Brain microvascular endothelial cell (primary cell): ENCODE measurements at places on chromosomes 6 and 20.
A peak's percentile ranks its signal among the peaks of the same experiment; 100 is the strongest.

- DNase-seq, result peak; percentile 20
Measured at GRCh38 chr6:39847221-39847620, 55.0 kb downstream of the DAAM2 start.

DNA sequence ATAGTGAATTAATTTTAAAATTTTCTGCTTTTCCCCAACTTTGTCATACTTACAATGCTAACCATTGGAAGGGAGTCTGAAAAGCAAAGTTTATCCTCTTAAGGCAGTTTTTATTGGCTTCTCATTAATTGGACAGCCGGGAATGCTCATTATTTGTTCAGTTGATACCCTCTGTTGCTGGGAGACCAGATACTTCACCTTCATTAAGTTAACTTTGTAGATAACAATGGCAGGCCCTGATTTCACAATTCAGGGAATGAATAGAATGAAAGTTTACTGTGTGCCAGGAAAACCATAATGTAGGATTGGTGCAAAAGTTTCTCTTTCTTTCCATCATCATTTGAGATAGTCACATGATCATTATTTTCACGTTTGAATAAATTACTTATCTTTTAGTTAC, 49.0 kb downstream of the COL19A1 start:
- no peak for DNase-seq

- DNase-seq, result no peak
Measured at GRCh38 chr6:321536-322258, 29.4 kb downstream of the DUSP22 start.

GRCh38 chr6:114216789-114217467, 125.9 kb downstream of the HS3ST5 start:
- no peak for DNase-seq

DNA sequence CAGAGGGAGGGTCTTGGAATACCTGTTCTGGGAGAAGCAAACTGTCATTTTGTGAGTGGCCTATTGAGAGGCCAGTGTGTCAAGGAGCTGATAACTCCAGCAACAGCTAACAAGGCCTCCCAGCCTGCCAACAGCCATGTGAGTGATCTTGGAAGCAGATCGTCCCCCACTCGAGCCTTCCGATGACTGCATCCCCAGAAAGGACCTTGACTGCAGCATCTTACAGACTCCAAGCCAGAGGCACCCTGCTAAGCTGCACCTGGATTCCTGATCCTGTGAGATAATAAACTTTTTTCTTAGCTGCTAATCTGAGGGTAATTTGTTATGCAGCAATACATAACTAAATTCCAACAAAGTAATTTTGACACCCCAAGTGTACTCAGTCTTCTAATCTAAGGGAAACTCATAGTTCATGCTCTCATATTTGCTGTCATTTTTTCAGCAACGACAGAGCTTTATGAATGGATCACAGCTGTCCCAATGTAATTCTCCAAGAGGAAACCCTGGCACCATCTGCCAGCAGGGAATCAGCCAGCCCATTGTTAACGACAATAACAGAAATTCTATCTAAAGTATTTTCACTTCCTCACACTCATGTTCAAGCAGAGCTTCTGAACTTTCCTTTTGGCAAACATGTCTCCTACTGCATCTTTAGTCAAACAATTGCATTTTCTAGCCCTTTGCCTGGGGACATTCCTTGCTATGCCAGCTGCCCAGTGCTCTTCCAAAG, 470.2 kb upstream of the BTBD3 start:
- DNase-seq, result no peak

- DNase-seq, result no peak
Measured at GRCh38 chr6:21802175-21802822, 208.7 kb downstream of the SOX4 start.

- DNase-seq, result no peak
Measured at GRCh38 chr20:40607927-40608326, 81.1 kb downstream of the MAFB start.

GRCh38 chr6:27505209-27506027, 32.5 kb upstream of the ZNF184 start:
- DNase-seq, result peak; percentile 89

- no peak for DNase-seq
Measured at GRCh38 chr6:128432394-128432793, 88.0 kb downstream of the PTPRK start.

DNA sequence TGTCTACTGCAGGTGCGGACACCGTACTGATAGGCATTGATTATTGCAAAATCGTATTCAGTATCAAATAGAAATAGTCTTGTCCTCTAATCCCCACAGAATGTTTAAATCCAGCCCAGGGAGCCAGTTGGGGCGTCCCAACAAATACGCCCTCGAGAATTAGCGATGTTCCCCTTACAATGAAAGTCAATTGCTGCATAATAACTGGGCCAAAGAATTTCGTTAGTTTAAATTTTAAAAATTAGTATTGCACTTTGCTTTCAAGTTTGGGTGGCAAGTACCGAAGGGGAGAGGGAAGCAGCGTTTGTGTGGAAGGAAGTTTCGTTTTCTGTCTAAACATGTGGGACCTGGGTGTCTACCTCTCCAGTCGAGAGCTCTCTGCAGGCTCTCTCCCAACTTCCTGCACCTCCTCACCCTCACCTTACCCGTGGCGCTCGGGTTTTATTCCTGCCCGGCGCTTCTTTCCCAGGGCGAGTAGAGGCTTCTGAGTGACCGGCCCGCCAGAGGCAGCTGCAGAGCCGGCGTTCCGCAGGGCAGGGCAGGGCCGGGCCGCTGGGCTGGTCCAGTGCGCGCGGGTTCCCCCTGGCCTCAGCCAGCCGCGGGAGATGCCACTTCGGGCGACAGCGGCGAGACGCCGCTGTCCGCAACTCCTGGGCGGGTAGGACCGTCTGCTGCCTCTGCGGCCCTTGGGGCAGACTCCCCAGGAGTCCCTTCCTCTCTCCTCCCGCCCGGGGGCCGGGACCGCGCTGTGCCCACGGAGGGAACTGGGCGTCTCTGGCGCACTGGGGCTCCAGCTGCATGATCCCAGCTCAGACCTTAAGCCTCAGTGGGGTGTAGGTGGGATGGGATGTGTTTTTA, 862 bp upstream of the TFAP2C start:
- DNase-seq, result no peak

GRCh38 chr20:53866794-53867740, 203.3 kb downstream of the BCAS1 start:
- no peak for DNase-seq

DNA sequence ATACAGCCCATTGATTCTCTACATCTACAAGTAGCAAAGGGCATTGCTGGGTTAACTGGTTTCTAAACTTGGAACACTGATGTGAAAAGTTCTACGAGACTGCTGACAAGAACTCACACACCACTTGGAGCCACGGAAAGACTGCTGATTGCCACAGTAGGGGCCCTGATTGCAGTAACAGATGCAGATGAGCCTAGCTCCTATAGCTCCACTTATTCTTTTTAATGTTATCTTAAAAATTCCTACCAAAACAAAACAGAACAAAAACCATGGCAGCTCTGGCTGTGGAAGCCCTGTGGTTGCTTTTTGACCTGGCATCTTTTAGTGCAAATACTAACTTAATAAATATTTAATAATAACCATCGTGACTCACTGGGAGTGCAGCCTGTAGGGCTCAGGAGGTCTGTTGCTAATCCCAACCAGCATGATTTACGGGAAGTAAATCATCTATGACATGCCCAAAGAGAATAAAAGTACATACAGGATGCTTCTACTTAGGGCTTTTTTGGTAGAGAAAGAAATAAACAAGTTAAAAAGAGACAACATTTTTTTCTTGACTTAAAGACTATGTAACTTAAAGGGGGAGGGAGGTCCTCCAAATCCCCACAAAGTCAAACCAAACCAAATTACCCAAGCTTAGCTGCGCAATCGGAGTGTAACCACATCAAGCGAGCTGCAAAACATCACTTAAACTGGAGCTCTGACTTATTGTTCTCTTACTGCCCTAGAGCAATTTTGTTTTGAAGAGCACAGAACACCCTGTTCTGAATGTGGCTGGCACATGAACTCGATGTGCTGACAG, 87.2 kb downstream of the FKBP5 start:
- DNase-seq, result peak; percentile 91

- no peak for DNase-seq
Measured at GRCh38 chr6:84350397-84350796, 123.0 kb upstream of the CEP162 start.

GRCh38 chr6:15623276-15624116, 39.3 kb downstream of the DTNBP1 start:
- no peak for DNase-seq

DNA sequence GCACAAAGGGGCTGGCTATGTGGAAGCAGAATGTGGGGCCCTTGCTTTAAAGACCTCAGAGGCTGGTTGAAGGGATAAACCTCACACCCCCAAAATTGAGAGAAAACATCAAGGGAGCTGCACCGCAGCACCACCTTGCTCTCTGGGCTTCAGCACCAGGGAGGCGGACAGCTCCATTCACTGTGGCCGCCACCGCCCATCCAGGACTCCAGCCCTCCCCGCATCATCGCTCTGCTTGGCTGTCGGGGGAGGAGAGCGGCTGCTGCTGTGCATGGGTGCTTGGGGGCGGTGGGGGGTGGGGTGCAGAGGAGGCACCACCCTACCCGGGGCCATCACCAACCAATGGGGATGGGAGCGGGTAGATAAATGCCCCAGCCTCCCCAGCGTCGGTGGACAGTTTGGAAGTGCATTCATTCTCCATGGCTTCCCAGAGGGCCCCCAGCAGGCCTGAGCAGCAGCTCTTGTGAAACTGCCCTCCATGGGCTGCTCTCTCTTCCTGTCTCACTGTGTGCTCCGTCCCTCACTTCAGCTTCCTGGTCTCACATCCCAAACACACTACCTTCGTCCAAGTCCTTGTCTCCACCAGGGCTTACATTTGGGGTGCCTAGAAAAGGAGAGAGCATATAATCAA, 75.7 kb upstream of the BHLHE23 start:
- peak; percentile 23 for DNase-seq

GRCh38 chr6:90403489-90404381, 107.1 kb upstream of the BACH2 start:
- peak; percentile 91 for DNase-seq

DNA sequence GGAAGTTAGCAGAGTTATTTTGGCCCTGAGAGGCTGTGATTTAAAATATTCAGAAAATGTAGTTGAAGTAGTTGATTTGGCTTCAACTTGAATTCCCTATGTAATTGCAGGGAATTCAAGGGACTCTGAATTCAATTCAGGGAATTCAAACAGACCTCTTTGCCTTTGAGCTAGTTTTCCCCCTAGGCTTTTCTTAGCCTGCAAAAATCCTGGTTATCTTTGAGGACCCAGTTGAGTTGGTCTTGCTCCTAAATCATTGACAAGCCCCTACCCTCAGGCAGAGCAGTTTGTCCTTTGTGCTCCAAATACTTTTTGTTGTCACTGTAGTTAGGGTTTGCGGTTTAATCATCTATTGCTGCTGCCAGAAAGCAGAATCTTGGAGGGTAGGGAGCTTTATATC, 20.4 kb downstream of the GCNT2 start:
- no peak for DNase-seq

GRCh38 chr6:90514496-90514895, 72.4 kb downstream of the MAP3K7 start:
- DNase-seq, result no peak

GRCh38 chr20:13784271-13784892, 337 bp downstream of the ESF1 start:
- no peak for DNase-seq

GRCh38 chr6:136927292-136927691, 5.2 kb downstream of the SLC35D3 start:
- peak; percentile 12 for DNase-seq

- DNase-seq, result no peak
Measured at GRCh38 chr6:57123111-57123510, 33.1 kb downstream of the ZNF451 start.

DNA sequence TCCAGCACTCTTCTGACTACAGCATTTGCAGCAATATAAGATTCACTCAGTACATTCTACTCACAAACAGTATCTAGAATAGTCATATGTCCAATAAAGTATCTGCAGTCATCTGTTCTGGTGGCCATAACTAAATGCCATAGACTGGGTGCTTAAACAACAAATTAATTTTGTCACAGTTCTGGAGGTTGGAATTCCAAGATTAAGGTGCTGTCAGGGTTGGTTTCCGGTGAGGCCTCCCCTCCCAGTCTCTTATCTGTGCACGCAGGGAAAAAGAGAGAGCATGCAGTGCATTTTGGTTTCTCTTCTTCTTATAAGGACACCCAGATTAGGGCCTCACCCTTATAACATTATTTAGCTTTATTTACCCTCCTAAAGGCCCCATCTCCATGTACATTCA, 21.3 kb upstream of the NUS1 start:
- DNase-seq, result no peak

GRCh38 chr6:144957236-144957937, 672.3 kb downstream of the UTRN start:
- DNase-seq, result peak; percentile 22

GRCh38 chr6:157721426-157721825, 101.6 kb upstream of the SNX9 start:
- no peak for DNase-seq

GRCh38 chr6:17962436-17963031, 24.9 kb downstream of the KIF13A start:
- peak; percentile 96 for DNase-seq

- peak; percentile 87 for DNase-seq
Measured at GRCh38 chr6:135722679-135723078, 128.8 kb upstream of the PDE7B start.

GRCh38 chr6:53961679-53962370, 149.4 kb upstream of the MLIP start:
- DNase-seq, result peak; percentile 67

GRCh38 chr6:49118478-49118877, 344.6 kb downstream of the MMUT start:
- no peak for DNase-seq

- DNase-seq, result no peak
Measured at GRCh38 chr6:4179960-4180651, 44.7 kb upstream of the ECI2 start.

- DNase-seq, result no peak
Measured at GRCh38 chr6:143215363-143215762, 154.7 kb downstream of the AIG1 start.

DNA sequence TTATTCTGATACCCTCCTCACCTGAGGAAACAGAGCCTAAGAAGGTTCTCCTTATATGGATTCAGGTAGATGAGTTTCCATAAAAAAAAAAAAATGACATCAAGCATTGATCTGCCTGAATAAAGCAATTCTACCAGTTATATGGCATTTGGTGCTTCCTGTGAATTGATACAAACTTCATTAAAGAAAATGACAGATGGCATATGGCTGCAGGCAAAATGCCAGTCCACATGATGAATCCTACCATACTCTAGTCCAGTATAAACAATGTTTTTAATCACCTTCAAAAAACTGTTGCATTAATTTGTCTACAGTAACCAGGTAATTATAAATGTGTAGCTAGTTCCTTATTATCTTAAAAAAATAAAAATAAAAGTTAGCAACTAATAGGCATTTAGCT, 559.2 kb upstream of the FLRT3 start:
- DNase-seq, result no peak

- peak; percentile 48 for DNase-seq
Measured at GRCh38 chr6:97669191-97670031, 386.4 kb upstream of the MMS22L start.

DNA sequence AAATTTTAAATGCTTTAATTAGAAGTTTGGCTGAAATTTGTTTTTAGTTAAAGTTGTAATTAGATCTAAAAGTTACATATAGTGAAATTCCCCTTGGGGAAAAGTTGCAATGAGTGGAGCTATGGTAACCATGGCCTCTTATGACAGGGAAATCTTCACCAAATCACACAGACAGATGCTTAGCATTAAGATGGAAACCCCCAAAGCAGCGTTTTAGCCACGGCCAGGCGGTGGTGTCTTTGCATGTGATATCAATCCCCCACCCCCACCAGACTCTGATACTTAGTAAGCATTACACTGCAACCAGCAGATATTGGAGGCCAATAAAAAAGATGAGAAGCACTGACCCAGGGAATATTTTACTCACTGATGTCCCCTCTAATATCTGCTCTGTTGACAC, 75.7 kb downstream of the REPS1 start:
- DNase-seq, result no peak

GRCh38 chr6:2859185-2859700, 17.6 kb upstream of the SERPINB1 start:
- DNase-seq, result no peak
